ENCODE measurements at places on chromosomes 7 and 10. TPM values are rescaled to one million over a fixed set of nuclear protein-coding genes. Genes with fewer than 3 reads are reported as not detected.

LIPF gene
- not detected for total RNA-seq

ERVW-1 gene
- not detected for total RNA-seq

WDFY4 gene
- total RNA-seq = not detected

CYP26A1 gene
- not detected for total RNA-seq

LRIT2 gene
- total RNA-seq = not detected

VSTM4 gene
- total RNA-seq = 0.50 TPM

CPA2 gene
- total RNA-seq = not detected

LIPM gene
- total RNA-seq = not detected

SFRP4 gene
- total RNA-seq = 0.21 TPM

TMEM273 gene
- total RNA-seq = 6.3 TPM

CAMK2G gene
- 18.8 TPM for total RNA-seq

JAZF1 gene
- 0.96 TPM for total RNA-seq

GOLGA7B gene
- 2.7 TPM for total RNA-seq

CCDC3 gene
- total RNA-seq = 0.17 TPM

ACTL6B gene
- not detected for total RNA-seq

SLC26A3 gene
- not detected for total RNA-seq

PAX4 gene
- not detected for total RNA-seq

CNPY1 gene
- total RNA-seq = not detected

GNAI1 gene
- total RNA-seq = 21.6 TPM

CCAR1 gene
- total RNA-seq = 45.5 TPM

NODAL gene
- 0.08 TPM for total RNA-seq

CC2D2B gene
- not detected for total RNA-seq

IFIT2 gene
- total RNA-seq = 9.4 TPM

BHLHA15 gene
- total RNA-seq = 8.1 TPM

AKR1C2 gene
- 0.27 TPM for total RNA-seq

ATP6V0A4 gene
- 0.88 TPM for total RNA-seq

PNLIPRP3 gene
- total RNA-seq = not detected

FGFR2 gene
- 8.9 TPM for total RNA-seq

NUTM2A gene
- total RNA-seq = 4.9 TPM

AKR1C4 gene
- not detected for total RNA-seq

RARRES2 gene
- total RNA-seq = 0.38 TPM
